Stimulated activated CD8-positive, alpha-beta memory T cell treated with anti-CD3 and anti-CD28 coated beads, Interleukin-4, amount 100 ng/mL, for 4 hours (primary cell): ENCODE measurements at places on chromosomes 1 and 21.
A peak's percentile ranks its signal among the peaks of the same experiment; 100 is the strongest.

DNA sequence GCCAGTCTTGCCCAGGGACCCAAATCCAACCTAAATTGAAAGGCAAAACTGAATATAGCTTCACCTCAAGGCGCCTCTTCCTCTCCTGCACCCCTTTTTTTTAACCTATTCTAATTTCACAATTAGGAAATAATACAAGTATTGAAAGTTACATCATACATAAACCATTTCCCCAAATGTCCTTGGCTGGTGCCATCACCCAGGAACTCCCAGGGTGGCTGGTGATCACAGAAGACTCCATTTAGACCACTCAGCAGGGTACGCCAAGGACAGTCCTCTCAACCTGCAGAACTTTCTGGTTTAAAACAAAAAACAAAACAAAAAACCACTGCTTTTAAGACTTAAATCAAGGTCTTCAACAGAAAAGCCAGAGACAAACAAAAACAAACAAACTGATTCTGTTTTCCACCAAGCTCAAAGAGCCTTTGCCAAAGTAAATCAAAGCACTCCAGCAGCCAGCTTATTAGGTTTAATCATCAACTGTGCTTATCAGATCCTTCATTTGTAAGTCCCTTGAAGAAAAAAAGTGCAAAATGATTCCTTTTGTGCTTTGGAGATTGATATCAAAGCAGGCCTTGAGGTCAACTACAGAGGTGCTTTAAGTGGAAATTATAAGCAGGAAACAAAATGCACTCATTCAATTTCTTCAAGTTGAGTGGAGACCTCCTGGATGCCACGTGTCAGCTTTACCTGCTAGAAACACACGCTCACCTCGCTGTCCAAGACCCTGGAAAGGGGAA, 113.0 kb downstream of the ETS2 start:
- DNase-seq = no peak

DNA sequence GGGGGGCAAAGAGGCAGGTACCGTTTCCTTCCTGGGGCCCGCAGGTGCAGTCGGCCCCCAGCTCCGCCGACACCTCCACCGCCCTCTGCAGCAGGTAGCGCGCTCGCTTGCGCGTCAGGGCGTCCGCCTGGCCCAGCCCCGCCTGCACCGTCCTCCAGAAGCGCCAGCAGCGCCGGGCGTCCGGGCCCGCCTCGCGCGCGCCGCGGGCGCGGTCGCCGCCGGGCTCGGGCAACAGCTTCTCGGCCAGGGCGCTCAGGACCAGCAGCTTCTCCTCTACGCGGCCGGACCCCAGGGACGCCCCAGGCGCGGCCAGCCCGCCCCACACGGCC, 863 bp downstream of the TARBP1 start:
- peak; percentile 20 for DNase-seq

DNA sequence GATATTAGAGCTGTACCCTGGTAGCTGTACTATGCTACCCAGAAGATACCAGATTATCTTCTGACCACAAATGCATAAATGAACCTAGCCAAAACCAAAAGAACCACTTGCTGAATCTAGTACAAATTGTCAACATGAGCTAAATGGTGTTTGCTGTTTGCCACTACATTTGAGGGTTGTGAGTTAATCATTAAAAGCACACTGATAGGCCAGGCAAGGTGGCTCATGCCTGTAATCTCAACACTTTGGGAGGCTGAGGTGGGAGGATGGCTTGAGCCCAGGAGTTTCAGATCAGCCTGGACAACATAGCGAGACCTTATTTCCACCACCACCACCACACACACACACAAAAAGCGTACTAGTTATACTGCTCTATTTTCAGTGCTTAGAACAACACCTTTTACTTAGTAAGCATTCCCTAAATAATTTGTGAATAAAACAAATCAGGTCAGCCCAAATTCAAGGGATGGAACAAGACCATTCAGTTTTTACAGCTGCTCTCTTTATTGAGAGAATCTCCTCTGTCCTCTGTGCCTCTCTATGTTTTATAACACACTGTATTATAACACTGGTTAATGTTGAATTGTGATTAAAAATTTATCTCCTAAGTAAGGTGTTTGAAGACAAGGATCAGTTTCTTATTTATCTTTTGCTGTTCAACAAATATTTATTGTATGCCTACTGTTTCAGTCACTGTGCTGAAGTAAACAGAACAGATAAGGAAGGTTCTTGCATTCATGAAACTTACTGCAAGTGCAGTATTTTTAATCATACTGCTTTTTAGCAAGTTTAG, 44.0 kb downstream of the MAGI3 start:
- DNase-seq = no peak

GRCh38 chr1:173893611-173894010, 23.5 kb downstream of the SERPINC1 start:
- DNase-seq = no peak

DNA sequence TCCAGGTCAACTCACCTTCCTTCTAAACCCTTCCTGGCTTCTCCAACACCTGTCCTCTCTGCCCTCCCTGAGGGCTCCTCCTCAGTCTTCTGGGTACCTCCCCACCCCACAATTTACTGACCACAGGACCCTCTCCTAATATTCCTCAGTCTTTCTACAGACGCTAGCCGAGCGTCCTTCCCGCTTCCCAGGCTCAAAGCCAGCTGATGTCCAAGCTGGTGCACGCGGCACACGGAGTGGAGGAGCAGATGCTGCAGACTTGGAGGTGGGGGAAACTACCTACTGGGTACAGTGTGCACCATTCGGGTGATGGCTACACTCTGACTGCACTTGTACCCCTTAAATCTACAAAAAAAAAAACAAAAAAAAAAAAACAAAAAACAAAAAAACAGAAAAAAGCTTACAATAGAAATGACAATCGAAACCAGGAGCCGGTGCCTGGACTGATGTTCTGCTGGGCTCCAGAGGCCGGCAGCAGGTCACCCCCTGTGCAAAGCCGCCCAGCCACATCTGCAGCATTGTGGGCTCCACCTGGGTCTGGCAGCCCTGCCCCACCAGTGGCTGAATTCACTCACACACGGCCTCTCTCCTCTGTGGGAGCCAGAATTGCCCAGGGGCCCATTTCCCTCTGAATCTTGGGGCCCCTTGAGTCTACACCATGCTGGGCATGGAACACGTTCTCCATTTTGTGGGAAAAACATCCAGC, 7.0 kb downstream of the TRIM11 start:
- DNase-seq = no peak

DNA sequence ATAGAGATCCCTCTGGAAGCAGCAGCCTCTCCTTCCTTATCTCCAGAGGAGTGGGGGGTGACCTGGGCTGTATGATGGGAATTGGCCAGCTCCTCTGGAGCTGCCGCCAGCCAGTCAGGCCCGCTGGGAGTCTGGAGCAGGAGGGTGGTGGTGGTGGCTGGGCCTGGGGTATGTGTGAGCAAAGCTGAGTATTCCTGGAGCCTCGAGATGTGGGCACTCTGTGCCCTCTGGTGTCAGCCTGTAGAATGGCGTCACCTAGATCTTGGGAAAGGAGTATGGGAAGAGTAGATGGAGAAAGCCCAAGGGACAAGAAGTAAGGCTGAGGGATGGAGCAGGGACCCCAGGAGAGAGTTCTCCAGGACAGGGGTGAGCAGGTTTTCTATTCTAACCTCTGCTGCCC, 16.0 kb downstream of the VANGL2 start:
- DNase-seq = no peak
